Heart left ventricle (tissue), 16 donors: ENCODE measurements at places on chromosomes 3 and 15. TPM values are rescaled to one million over a fixed set of nuclear protein-coding genes. Genes with fewer than 3 reads are reported as not detected.

Gene DUOXA2
- not detected for total RNA-seq

Gene HHLA2
- total RNA-seq, result not detected

Gene FAM3D
- not detected for total RNA-seq

Gene GOLGA8T
- 0.56 TPM for total RNA-seq

Gene HIGD2B
- not detected for total RNA-seq

Gene TMEM158
- total RNA-seq, result 1.3 TPM

Gene CDCP1
- 0.19 TPM for total RNA-seq

Gene GBE1
- 197 TPM for total RNA-seq

Gene TP53BP1
- total RNA-seq, result 29.0 TPM

DNA sequence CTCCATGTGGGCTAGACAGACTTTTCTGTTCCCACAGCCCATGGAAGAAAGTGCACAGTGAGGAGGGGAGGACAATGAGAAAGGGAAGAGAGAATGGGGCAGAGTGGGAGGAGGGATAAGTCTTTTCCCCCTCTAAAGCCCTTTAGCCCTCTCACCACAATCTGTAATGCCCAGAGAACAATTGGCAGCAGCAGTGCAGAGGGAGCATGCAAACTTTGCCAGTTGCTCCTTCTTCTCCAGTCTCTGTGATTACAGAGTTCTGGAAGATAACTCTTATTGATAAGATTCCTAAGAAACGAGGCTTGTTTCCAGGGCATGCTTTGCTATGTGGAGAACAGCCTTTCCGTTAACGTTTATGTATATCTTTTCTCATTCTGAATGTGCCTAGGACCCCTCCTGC lies 50.0 kb upstream of the FMN1 start:
- no peak for DNase-seq

GRCh38 chr3:16506884-16507577 lies 6.5 kb downstream of the RFTN1 start:
- no peak for DNase-seq

DNA sequence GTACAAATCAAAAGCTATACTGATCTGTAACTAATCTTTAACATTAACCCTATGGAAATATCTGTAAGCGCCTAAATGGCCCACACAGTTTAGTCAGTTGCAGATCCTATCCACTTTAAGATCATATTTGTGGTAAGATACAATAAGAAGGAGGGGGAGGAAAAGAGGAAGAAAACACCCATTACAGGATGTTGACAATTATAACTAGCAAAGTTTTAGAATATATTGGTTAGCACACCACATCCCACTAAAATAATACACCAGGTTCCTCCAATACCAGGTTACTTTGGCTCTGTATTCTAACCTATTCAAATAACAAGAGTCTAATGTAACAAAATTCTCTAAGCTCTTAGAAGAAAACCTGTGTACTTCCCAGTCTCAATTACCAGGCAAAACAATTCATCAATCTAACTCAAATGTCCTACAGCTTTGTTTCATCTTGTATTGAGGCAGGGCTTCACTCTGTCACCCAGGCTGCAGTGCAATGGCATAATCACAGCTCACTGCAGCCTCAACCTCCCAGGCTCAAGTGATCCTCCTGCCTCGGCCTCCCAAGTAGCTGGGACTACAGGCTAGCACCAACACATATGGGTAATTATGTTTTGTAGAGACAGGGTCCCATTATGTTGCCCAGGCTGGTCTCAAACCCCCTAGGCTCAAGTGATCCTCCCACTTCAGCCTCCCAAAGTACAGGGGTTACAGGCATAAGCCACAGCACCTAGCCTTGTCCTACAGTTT lies 4.2 kb downstream of the SLC4A7 start:
- no peak for DNase-seq

DNA sequence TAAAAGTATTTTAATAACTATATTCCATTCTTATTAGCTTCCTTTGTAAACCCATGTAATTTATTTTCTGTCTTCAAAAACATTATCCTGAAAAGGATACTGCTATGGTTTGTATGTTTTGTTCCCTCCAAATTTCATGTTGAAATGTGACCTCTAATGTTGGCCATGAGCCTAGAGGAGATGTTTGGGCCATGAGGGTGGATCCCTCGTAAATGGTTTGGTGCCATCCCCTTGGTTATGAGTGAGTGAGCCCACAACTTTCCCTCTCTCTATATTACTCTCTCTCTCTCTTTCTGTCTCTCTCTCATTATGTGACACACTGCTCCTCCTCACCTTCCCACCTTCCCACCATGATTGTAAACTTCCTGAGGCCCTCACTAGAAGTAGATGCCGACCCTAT lies 357.7 kb downstream of the MFSD1 start:
- DNase-seq, result no peak

GRCh38 chr3:73604451-73604850 lies 20.3 kb downstream of the PDZRN3 start:
- no peak for DNase-seq

DNA sequence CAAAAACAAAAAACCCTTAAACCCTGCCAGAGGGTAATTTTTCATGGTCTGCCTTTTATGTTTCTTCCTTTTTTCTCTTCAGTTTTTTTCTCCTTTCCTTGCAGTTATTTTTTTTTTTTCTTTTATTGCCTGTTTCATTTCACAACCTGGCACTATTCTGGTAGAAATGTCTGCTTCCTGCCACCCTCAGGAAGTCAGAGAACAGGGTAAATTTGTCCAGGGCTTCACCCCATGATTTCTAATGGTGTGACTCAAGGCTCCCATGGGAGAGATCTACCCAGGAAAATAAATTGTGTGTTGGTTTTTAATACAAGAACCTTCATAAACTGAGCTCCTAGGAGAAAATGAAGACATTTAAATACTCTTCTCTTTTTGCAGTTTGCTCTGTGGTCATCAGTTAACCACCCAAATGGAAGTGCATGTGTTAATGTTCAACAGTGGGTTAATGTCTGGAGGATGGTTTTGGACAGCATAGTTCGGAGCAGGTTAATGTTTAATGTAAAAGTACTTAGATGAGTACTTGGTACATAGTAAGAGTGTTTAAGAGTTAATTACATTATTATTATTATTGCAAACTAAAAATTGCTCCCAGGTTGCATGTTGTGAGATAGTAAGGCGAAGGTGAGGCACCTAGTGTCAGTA lies 45.9 kb downstream of the CGNL1 start:
- no peak for DNase-seq

DNA sequence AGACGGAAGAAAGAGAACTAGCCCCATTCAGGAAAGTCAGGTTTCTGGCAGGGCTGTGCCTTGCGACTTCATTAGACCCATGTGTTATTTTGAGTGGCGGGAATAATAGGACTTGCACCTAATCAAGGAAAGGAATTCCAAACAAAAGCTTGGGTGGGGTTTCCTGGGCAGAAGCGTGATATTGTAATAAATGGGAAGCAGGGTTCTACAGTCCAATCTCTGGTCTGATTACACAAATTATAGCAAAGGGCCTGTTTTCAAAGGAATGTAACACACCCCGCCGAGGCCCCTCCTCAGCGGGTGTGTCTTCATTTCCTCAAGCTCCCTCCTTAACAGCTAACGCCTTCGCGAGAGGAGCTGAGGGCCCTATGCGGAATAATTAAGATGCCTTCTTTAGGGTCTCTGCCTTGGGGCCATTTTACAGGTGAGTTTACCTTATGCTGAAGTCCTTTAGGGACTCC lies 396.0 kb upstream of the C2CD4B start:
- no peak for DNase-seq

DNA sequence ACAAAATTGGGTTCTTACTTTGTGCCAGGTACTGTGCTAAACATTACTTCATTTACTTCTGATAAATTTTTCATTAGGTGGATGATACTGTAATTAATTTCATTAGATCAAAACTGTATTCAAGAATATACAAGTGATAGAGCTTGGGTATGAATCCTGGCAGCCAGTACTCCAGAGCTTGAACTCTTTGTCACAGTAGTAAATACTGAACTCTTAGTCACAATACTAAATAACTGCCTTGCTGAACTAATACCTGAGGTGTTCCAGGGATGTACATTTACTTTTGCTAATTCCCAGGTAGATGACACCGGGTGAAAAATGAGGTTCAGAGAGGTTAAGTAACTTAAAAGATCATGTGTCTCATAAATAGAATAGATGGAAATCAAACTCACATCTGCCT lies 20.3 kb downstream of the FXR1 start:
- DNase-seq, result no peak

DNA sequence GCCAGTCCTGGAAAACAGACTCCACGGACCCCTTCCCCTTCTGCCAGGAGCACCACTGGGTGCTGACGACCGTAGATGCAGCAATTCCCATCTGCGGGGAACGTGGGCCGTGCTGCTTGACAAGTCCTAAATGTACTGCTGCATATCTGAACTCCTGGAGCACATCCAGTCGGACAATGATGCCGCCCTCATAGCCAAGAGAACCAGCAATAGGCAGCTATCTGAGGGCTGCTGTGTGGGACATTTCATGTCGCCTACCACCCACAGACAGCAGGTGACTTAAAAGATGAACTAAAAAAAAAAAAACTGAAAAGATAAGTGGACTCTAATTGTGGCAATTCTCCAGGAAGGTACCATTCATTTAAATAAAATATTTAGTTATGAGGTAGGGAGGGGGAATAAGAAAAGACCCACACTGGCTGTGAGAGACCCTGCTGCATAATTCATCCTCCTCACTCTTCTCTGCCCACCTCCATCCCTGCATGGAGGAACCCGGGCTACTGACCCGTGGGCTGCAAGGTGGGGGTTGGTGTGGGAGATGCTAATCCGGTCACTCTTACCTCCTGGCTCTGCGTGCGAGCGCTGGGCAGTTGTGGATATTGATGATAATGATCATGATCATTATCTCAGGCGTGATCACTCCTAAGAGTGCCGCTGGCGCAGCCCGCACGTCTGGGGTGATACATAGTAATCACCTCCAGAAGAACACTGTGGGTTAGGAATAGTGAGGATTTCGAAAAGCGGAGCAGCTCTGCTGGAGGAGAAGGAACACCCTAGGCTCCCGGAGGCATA lies 28.3 kb downstream of the ALS2CL start:
- DNase-seq, result peak; percentile 68

- DNase-seq, result peak; percentile 43
These were observed 67.8 kb downstream of the BDH1 start for GRCh38 chr3:197487911-197488391.

- DNase-seq, result no peak
These were observed 27.3 kb downstream of the ABHD2 start for GRCh38 chr15:89115547-89115946.

DNA sequence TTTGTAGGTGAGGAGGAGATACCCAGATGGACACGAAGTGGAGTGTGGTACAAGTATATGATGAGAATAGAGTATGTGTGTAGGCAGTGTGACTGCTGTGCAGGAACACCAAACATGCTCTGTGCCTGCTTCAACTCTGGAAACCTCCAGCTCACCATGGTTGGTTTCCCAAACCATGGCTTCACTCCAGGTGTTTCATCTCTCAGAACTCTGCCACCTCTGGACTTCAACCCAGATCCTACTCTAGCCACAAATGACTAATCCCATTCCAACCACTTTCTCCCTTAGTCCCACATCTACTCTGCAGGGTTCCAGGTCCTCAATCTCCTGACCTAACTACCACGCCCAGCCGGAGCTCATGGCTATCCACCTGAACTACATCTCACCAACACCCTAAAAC lies 102.1 kb downstream of the RYK start:
- no peak for DNase-seq

DNA sequence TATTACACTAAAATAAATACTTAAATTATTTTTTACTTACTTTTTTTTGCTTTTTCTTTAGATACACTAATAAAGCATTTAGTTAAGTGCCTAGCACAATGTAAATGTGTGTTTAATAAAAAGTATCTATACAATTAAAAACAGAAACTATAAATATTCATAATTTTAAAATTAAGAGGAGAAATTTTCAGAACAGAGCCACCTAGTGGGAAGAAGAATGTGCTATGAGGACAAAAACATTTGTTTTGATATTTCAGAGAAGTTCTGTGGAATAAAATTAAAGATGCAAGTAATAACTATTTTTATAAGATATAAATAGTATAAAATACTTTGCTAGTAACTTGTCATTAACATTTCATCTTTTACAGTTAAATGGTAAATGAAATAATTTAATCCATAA lies 33.6 kb upstream of the PLSCR5 start:
- DNase-seq, result no peak

GRCh38 chr3:73504239-73504638 lies 120.5 kb downstream of the PDZRN3 start:
- no peak for DNase-seq

GRCh38 chr3:21839592-21839991 lies 88.6 kb upstream of the ZNF385D start:
- DNase-seq, result peak; percentile 73

DNA sequence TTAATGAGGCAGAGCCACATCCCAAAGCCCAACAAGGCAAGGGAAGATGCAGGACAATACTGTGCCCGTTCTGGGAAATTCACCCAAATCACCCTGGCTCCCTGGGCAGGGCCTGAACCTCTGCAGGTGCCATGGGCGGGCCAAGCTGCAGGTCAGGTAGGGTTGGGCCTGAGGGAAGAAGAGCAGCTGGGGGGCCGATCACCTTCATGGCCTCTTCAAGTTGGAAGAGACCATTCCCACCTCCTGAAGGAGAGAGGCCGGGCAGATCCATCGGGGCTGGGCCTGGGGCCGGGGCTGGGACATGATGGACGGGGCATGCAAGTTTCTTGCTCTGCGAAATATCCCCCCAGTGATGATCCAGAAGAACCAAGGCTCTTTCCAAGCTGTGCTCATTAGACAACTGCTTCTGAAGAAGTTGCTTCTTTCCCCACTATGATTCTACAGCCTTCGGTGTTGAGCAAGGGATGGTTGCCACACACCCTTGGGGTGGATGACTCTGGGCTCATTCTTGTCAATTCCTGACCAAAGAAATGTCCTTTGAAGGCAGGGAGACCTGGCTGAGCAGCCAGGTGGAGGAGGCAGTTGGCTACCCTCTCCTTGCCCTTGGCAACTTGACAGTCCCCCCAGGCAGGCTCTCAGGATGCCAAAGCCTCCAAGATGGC lies 38.2 kb downstream of the KLHL25 start:
- DNase-seq, result no peak

DNA sequence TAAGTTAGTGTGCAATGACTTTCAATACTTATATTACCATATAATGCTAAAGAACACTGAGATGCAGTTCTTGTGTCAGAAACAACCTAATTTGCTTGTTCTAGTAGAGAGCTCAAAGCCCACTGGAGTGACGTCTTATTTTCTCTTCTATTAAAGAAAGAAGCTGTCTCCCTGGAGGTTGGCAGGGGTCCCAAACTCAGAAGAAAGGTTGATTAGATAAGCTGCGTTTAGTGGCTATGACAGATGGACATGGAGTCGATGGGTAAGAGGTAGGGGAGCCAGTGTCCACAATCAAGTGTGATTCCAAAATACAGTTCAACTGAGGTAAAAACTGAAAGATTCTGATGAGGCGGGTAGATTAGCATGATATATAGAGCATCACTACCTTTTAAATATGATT lies 363.6 kb downstream of the NLGN1 start:
- no peak for DNase-seq

- no peak for DNase-seq
These were observed 14.7 kb downstream of the CHD2 start for GRCh38 chr15:92914768-92915221.

GRCh38 chr3:157914882-157915281 lies 191.3 kb downstream of the SHOX2 start:
- DNase-seq, result no peak

- DNase-seq, result no peak
These were observed 237.6 kb upstream of the STAC start for GRCh38 chr3:36142746-36143145.
